Neural progenitor cell (in vitro differentiated cells): ENCODE measurements at places on chromosomes 5 and 9. TPM values are rescaled to one million over a fixed set of nuclear protein-coding genes. Genes with fewer than 3 reads are reported as not detected.

Gene PCDHA2
- 3.7 and 5.9 TPM in 2 replicates for total RNA-seq

Gene PITX1
- total RNA-seq, result not detected in 2 replicates

Gene DOLK
- total RNA-seq, result 8.2 and 16.8 TPM in 2 replicates

Gene CDHR2
- total RNA-seq, result not detected in 2 replicates

Gene NUTM2F
- total RNA-seq, result 0.22 TPM in 1 of 2 replicates, not detected in the other
